Stimulated activated CD4-positive, alpha-beta T cell treated with anti-CD3 and anti-CD28 coated beads, TNF-alpha, amount 100 ng/mL, for 24 hours (primary cell): ENCODE measurements at places on chromosomes 4 and X.

DNA sequence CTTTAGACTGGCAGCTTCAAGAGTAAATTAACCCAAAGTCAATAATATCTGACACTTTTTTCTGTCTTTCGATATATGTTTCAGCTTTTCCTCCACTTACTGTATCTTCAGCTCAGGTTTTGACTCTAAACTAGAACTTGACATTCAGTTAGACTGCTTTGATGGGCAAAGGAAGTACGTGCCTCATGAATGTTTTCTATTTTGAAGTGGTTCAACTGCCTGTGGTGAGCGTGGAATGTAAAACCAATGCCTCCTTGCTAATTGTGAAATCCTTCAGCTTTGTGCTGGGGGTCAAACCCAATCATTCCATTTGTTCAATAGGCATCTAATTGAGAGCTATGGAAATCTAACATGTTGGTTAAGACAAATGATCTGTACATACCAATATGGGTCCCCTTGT, 857.0 kb upstream of the HTR2C start:
- no peak for DNase-seq

GRCh38 chr4:188783175-188783574, 643.9 kb downstream of the TRIML1 start:
- no peak for DNase-seq

DNA sequence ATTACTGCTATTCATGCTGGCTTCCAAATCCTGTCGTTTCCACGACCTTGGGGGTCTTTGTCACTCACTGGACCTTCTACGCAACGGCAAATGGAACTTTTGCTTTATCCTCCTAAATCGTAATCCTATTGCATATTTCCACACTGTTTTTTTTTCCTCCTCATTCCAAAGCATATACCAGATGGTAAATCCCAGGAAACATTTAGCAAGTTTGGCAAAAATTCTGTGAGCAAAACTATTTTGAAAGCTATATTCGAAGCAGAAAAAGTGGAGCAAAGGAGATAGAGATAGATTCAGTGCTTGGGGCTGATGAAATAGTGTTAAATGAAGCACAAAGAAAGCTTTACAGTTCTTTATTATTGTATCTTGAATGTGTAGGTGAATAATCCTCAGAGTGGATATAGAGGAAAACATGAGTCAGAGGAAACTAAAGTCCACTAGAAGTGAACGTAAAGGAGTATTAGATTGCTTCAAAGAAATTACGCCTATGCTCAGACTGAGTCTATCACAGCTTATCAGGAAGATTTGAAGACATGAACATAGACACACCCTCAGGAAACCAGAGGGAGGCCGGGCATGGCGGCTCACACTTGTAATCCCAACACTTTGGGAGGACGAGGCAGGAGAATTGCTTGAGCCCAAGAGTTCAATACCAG, 50.2 kb upstream of the FAM9A start:
- no peak for DNase-seq

DNA sequence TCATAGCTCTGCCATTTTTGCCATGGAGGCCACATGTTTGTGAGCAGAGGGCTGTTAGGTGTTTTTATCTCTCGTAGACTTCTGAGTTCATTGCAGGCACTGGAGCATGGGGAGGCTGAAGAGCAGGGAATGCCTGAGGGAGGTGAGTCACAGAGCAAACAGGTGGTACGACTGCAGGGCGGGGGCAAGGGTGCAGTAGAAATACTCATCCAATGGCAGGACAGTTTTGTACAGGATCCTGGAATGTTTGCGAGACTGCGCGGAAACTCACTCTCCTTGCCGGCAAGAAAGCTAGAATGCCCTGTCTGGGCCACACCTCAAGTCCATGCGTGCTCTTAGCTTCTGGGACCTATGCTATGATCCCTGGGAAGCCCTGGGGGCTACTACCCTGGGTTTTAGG, 20.0 kb upstream of the VCX2 start:
- no peak for DNase-seq

- DNase-seq = no peak
Observed at GRCh38 chr4:166432842-166433241, 559.8 kb downstream of the TLL1 start.

DNA sequence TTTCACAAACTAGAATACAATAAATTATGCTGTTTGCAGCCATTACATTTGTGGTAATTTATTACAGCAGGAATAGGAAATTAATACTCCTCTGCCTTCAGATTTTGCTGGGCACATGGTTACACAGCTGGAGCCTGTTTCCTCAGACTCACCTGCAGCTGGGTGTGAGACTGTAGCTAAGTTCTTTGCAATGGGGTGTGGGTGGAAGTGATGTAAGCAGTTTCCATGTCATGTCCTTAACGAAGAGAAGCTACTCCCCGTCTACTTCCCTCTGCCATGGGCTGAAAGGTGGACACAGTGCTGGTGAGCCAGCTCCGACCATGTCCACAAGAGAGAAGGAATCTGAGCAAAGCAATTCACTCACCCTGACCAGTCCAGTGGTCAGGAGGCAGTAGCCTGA, 18.2 kb downstream of the SH3KBP1 start:
- no peak for DNase-seq

GRCh38 chrX:101241531-101241930, 21.9 kb downstream of the DRP2 start:
- no peak for DNase-seq

- DNase-seq = no peak
Observed at GRCh38 chrX:50158593-50158992, 42.2 kb downstream of the AKAP4 start.

GRCh38 chrX:17939724-17940123, 78.6 kb upstream of the RAI2 start:
- no peak for DNase-seq
